CD8-positive, alpha-beta memory T cell (primary cell): ENCODE measurements at places on chromosomes 1 and 21. TPM values are rescaled to one million over a fixed set of nuclear protein-coding genes. Genes with fewer than 3 reads are reported as not detected.

The LIPI gene
- total RNA-seq = not detected

The C1orf210 gene
- not detected for total RNA-seq

The LCE1C gene
- total RNA-seq = not detected

GRCh38 chr1:168112673-168113305 is 23.9 kb downstream of the GPR161 start:
- DNase-seq = no peak

- DNase-seq = no peak
Measured at GRCh38 chr21:39616211-39616772, 3.6 kb downstream of the B3GALT5 start.
